Right ventricle myocardium superior (tissue), 1 donor: ENCODE measurements at places on chromosomes 2 and 18. TPM values are rescaled to one million over a fixed set of nuclear protein-coding genes. Genes with fewer than 3 reads are reported as not detected.

The FOXD4L1 gene
- total RNA-seq = not detected

The CNDP1 gene
- total RNA-seq = not detected

The DSC1 gene
- total RNA-seq = 4.6 TPM

The FZD7 gene
- total RNA-seq = 25.3 TPM

The FSHR gene
- 0.46 TPM for total RNA-seq

The INSIG2 gene
- total RNA-seq = 16.2 TPM

The MEMO1 gene
- total RNA-seq = 43.8 TPM

The DTNA gene
- total RNA-seq = 153 TPM

The CNGA3 gene
- total RNA-seq = not detected

The PAX8 gene
- total RNA-seq = 0.35 TPM

The SCN2A gene
- total RNA-seq = 0.05 TPM

The MAP3K19 gene
- total RNA-seq = not detected

The ABCG5 gene
- not detected for total RNA-seq

The SLC4A5 gene
- 1.3 TPM for total RNA-seq
